ENCODE measurements at places on chromosomes 11 and 22.

GRCh38 chr11:88340366-88340935, 2.9 kb upstream of the CTSC start:
- no peak overlapping the region for H3K27ac ChIP-seq
- no peak overlapping the region for H3K4me3 ChIP-seq
- no peaks in the 10 kb centered on the region for H3K36me3 ChIP-seq
- DNase-seq, result no peak
- no peaks in the 10 kb centered on the region for H3K27me3 ChIP-seq
- H3K4me1 ChIP-seq, result peaks cover 14% of the 10 kb centered on the region

DNA sequence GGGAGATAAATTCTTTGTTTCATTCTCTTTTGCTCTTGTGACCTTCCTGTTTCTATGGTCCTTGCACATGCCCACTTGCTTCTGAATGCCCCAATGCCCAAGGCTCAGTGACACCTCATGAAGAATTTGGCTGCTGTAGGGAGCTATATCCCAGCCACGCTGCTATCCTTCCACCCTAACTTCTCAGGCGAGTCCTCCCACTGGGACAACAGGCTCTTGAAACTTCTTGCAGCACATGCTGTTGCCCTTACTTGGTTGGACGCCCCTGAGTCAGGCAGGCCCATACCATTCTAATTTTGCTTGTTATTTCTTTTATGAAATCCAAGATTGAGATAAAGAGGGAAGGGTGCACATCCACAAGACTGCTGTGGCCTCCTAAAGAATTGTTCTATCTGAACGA, 57.6 kb upstream of the BLID start:
- no peaks in the 10 kb centered on the region for H3K36me3 ChIP-seq
- no peak overlapping the region for H3K4me3 ChIP-seq
- DNase-seq, result no peak

DNA sequence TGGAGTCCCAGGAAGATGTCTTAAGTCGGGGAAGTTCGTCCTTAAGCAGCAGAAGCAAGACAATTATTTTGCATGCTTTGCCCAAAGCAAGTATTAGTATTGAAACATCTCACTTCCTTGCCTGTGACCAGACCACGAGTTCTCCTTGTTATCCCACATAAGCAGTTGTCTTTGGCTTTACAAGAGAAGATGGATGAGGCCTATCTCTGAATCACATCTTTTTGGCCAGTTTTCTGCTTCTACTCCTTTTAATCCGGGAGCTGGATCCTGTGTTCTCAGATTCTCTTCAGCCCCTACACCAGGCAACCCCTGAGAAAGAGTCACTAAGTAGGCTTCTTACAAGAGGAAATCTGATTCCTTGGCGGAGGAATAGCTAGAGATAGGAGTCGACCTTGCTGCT, 2.1 kb downstream of the SYT9 start:
- peaks cover 28% of the 10 kb centered on the region for H3K27me3 ChIP-seq
- H3K36me3 ChIP-seq, result no peaks in the 10 kb centered on the region

- no peak for DNase-seq
- H3K4me3 ChIP-seq, result no peak overlapping the region
- H3K27ac ChIP-seq, result no peak overlapping the region
- H3K27me3 ChIP-seq, result no peaks in the 10 kb centered on the region
- no peaks in the 10 kb centered on the region for H3K36me3 ChIP-seq
- H3K4me1 ChIP-seq, result no peaks in the 10 kb centered on the region
Measured at GRCh38 chr11:103803062-103803461, 233.4 kb upstream of the DDI1 start.

GRCh38 chr11:110077831-110078325, 15.3 kb upstream of the ZC3H12C start:
- no peak for DNase-seq
- H3K27me3 ChIP-seq, result no peaks in the 10 kb centered on the region
- peak overlapping the region; percentile 15 for H3K27ac ChIP-seq
- peak overlapping the region; percentile 23 for H3K4me3 ChIP-seq

GRCh38 chr11:131389582-131389981, 19.2 kb downstream of the NTM start:
- no peak overlapping the region for H3K4me3 ChIP-seq
- no peaks in the 10 kb centered on the region for H3K4me1 ChIP-seq
- H3K27me3 ChIP-seq, result no peaks in the 10 kb centered on the region

DNA sequence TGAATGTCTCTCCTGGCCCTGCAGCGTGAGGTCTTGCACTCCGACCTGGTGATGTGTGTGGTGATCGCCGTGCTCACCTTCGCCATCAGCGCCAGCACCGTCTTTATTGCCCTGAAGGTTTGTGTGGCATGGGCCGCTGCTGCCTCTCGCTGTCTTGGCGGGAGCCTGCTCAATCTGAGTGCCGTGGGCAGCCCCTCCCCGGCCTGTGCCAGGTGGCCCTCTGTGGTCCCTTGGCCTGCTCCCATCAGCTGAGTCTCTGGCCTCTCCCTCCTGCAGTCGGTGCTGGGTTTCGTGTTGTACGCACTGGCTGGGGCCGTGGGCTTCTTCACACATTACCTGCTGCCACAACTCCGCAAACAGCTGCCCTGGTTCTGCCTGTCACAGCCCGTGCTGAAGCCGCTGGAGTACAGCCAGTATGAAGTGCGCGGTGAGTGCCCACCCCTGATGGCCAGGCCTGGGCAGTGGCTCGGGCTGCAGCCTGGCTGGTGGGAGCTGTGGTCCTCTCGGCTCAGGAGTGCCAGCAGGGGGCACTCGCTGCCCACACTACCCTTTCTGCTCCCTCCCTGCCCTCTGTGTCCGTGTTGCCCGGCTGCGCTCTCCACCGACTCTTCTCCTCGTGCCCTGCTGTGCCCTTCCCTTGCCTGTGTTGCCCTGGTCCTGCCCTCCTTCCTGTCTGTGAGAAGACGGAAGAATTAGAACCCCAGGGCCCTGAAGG, 10.2 kb downstream of the PCNX3 start:
- H3K4me3 ChIP-seq, result no peak overlapping the region
- H3K27ac ChIP-seq, result no peak overlapping the region
- no peaks in the 10 kb centered on the region for H3K4me1 ChIP-seq

DNA sequence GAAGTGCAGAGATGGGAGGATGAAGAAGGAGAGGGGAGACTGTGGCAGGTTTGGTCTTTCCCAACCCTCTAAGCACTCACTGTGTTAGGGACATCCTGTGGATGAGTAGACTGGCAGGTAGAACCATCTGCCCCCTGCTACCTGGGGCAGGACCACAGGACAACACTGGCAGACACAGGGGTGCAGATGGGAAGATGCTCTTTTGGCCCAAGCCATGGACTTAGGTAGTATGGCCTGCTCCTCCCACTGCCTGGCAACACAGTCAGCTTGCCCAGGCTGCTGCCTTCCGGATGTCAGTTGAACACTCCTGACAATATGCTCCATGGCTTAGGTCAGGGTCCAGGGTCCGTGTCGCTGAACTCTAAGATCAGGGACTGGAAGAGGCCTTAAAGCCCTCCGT, 140.7 kb upstream of the NAV2 start:
- H3K4me3 ChIP-seq, result no peak overlapping the region
- H3K36me3 ChIP-seq, result no peaks in the 10 kb centered on the region
- H3K27me3 ChIP-seq, result peaks cover 2% of the 10 kb centered on the region
- H3K27ac ChIP-seq, result no peak overlapping the region
- no peaks in the 10 kb centered on the region for H3K4me1 ChIP-seq

- H3K27ac ChIP-seq, result no peak overlapping the region
- peaks cover 18% of the 10 kb centered on the region for H3K4me1 ChIP-seq
- no peak for DNase-seq
- H3K4me3 ChIP-seq, result no peak overlapping the region
- no peaks in the 10 kb centered on the region for H3K27me3 ChIP-seq
- peaks cover 8% of the 10 kb centered on the region for H3K36me3 ChIP-seq
Measured at GRCh38 chr11:96279896-96280290, 63.1 kb downstream of the MAML2 start.

DNA sequence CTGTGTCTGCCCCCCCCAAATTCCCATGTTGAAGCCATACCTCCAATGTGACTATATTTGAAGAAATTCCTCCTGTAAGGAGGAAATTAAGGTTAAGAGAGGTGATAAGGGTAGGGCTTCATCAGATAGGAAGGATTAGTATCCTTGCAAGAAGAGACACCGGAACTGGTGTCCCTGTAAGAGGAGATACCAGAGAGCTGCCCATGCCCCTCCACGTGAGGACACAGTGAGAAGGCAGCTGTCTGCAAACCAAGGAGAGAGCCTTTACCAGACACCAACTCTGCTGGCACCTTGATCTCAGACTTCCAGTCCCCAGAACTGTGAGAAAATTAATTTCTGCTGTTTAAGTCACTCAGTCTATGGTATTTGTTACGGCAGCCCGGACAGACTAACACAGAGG, 109.3 kb downstream of the ARFGAP2 start:
- peaks cover 2% of the 10 kb centered on the region for H3K36me3 ChIP-seq
- no peaks in the 10 kb centered on the region for H3K27me3 ChIP-seq
- DNase-seq, result no peak
- H3K4me1 ChIP-seq, result no peaks in the 10 kb centered on the region

DNA sequence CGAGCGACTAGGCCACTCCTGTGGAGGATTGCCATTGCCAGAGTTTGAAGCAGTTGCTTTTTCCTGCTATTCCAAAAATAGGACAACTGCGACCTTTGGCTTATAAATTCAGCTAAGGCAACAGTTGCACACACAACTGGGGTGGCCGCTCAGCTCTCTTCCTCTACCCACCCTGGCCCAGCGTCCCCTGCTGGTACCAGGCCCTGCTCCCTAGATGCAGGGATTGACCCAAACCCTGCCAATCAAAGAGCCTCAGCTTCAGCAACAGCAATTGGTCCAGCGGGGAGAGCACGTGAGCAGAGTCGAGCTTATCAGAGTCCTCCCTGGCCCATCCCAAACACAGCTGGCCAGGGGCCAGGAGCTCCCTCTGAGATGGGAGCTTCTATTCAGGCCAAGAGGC, 22.0 kb upstream of the CABP2 start:
- H3K4me1 ChIP-seq, result no peaks in the 10 kb centered on the region
- no peak for DNase-seq
- H3K36me3 ChIP-seq, result no peaks in the 10 kb centered on the region
- H3K4me3 ChIP-seq, result no peak overlapping the region
- H3K27me3 ChIP-seq, result no peaks in the 10 kb centered on the region
- H3K27ac ChIP-seq, result no peak overlapping the region

GRCh38 chr22:21054046-21054713, 8.4 kb downstream of the LRRC74B start:
- H3K27me3 ChIP-seq, result peaks cover 3% of the 10 kb centered on the region
- H3K27ac ChIP-seq, result no peak overlapping the region
- H3K36me3 ChIP-seq, result no peaks in the 10 kb centered on the region
- H3K4me1 ChIP-seq, result peaks cover 8% of the 10 kb centered on the region
- no peak overlapping the region for H3K4me3 ChIP-seq

DNA sequence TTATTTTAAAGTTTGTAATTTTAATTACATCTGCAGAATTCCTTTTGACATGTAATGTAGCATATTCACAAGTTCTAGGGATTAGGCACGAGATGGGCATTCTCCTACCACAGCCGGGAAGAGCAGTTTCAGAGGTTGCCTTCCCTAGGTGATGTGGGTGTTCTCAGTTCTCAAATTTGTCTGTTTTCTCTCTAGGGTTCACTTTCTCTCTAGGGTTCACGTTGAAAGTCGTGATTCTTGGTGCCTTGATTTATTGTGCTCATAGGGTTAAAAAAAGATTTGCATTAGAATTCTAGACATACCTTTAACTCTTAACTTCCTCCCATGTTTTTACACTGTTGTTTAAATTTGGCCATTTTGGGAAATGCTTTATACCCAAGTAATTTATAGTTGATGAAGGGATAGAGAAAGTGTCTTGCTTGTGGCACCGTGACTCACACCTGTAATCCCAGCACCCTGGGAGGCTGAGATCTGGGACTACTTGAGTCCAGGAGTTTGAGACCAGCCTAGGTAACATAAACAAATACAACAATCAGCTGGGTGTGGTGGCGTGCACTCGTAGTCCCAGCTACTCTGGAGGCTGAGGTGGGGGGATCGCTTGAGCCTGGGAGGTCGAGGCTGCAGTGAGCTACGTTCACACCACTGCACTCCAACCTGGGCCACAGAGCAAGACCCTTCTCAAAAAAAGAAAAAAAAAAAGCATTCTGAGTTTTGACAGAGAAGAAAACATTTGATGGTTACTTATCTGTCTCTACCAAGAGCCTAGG, 3.6 kb downstream of the MED15 start:
- no peaks in the 10 kb centered on the region for H3K27me3 ChIP-seq
- peaks cover 25% of the 10 kb centered on the region for H3K36me3 ChIP-seq
- no peak for DNase-seq
- H3K4me1 ChIP-seq, result peaks cover 57% of the 10 kb centered on the region
